ENCODE measurements at places on chromosomes 16 and 17. TPM values are rescaled to one million over a fixed set of nuclear protein-coding genes. Genes with fewer than 3 reads are reported as not detected.
A peak's percentile ranks its signal among the peaks of the same experiment; 100 is the strongest.

DNA sequence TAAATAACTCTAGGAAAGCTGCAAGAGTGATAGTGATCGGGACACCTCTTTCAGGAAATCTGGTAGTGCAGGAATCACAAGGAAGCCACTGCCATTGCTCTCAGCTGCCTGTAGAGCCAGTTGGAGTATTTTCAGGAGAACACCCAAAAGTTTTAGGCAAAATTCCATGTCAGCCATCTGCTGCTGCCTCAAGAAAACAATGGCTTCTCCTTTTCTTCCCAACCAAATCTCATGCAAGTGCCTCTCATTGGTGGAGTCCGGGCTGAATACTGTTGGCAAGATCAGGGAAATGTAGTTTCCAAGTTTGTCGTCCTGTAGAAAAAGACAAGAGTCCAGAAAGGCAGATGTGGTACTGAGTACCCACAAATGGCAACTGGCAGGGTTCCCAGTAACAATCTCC lies 54.9 kb upstream of the TANC2 start:
- DNase-seq = peak; percentile 32

- DNase-seq = no peak
Measured at GRCh38 chr17:8405499-8406016, 7.9 kb upstream of the RNF222 start.

DNA sequence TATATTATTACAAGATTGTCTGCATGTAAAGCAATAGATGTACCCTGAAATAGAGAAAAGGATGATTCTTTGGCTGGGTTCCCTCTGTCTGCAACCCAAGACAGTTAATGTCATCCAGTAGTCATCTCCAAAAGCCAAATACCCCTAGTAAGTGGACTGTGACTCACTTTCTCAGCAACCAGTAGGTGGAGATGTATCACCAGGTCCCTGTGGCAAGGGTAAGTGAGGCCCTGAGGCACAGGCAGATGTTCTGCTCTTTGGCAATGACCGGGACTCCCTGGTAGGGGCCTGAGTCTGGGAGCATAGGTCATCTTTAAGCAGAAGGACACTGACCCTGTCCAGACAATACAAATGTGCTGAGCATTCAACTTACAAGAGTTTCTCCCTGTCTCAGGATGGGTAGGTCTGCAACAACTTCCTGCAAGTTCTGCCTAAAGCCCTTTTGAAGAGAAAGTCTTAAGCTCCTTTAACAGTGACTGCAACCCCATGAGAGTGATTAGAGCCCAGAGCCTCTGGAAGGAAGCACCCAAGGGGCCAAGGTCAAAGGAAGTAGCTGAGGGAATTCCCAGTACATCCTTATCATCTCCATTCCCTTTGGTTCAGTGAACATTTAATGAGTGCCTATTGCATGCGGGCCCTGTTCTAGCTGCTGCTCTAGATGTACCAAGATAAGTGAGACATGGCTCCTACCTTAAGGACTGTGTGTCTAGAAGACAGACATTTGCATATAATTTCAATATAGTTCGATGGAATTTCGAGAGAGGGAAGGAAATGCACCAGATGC lies 31.9 kb downstream of the PMP22 start:
- no peak for DNase-seq

DNA sequence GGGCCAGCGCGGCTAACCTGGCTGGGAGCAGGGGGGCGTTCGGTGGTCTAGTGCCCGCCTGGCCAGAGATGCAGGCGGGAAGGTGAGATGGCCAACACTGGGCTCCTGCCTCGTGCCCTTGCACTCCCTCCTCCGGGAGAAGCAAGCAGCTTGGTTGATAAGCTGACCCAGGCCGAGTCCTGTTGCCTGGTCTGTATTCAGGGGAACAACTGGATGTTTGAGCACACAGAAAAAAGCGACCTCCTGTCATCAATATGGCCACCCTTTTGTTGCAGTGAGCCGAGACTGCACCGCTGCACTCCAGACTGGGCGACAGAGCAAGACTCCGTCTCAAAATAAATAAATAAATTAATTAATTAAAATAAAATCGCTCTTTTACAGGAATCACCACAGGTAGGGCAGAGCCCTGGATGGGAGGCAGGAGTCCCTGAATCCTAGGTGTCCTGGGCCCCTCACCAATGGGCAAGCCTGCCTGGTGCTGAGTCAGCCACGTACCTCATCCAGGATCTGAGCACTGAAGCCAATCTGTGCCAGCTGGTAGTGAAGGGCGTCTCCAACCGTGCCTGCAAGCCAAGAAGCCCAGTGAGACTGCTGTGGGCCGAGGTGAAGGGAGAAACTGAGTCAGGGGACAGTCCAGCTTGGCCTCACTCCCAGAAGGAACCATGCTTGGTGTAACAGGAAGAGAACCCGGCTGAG lies 31.8 kb downstream of the HASPIN start:
- DNase-seq = no peak

The SMIM5 gene
- 8.8 TPM for polyA plus RNA-seq

All from muscle of back (tissue), 13 donors.